ENCODE measurements at places on chromosomes 16 and 17.

GRCh38 chr16:71412270-71413160 is 29.3 kb downstream of the TLE7 start:
- DNase-seq = no peak

DNA sequence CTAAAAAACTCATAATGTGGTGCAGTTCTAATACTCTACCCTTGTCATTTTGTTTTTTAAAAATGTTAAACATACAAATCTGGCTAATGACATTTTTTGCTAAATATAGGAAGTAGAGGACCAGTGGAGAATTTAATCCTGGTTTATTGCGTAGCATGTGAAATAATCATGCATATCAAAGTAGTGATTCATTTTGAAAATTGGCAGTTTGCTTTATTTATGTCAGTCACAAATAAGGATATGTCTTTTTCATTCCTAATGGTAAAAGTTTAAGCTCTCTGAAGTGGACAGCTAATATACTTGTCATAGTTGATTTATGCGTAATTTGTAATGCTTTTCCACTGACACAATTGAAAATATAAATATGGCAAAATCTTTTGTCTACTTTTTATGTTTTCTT is 224.2 kb downstream of the BCAS3 start:
- peak; percentile 8 for DNase-seq

DNA sequence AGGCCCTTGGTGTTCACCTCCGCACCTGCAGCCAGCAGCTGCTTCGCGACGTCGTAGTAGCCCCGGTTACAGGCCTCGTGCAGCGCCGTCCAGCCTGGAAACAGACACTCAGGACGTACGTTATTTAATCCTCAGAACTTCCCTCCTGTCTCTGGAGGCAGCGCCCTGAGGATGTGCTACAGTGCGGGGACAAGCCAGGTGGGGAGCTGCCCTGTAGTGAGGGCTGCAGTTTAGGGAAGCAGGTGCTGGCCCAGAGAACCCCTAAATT is 71.0 kb downstream of the ZNF778 start:
- DNase-seq = no peak

DNA sequence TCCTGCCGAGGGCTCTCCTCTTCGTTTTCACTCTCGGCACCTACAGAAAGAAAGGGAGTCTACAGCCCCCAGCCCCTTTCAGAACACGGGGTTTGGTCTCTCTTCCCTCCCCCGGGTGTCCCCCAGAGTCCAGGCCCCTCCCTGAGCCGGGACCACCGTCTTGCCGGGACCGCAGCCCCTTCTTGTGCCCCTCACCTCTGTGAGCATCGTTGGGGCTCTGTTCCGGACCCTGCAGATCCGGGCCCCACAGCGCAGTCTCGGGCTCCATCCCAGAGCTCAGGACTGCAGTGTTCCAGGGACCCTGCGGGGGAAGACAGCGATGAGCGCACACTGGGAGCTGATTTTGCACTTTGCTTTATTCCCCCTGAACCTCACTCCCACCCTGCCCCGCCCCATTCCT is 2.8 kb downstream of the ZNF629 start:
- DNase-seq = no peak

- DNase-seq = no peak
Measured at GRCh38 chr17:33049781-33050414, 58.3 kb downstream of the SPACA3 start.

GRCh38 chr17:80000981-80001775 is 34.5 kb downstream of the TBC1D16 start:
- no peak for DNase-seq

DNA sequence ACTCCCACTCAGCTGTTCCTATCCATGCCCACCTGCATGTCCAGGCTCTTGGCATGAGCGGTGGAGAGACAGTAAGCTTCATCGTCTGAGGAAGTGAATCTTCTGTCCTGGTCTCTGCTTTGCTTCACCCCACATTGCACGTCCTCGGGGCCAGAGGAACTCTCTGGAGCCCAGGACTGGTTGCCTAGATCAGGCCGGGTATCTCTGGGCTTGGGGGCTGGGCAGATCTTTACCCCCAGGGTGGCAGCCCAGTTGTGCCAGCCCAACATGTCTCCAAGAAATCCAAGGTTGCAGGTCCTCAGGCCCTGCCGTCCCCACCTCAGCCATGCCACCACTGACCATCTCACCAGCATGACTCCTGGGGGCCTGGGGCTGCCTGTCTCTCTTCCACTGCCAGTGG is 58.3 kb downstream of the BEAN1 start:
- no peak for DNase-seq

GRCh38 chr17:416293-417206 is 63.9 kb upstream of the RPH3AL start:
- no peak for DNase-seq

GRCh38 chr17:67400193-67400592 is 23.1 kb downstream of the PITPNC1 start:
- no peak for DNase-seq

- DNase-seq = no peak
Measured at GRCh38 chr17:6304894-6305612, 129.9 kb downstream of the AIPL1 start.

DNA sequence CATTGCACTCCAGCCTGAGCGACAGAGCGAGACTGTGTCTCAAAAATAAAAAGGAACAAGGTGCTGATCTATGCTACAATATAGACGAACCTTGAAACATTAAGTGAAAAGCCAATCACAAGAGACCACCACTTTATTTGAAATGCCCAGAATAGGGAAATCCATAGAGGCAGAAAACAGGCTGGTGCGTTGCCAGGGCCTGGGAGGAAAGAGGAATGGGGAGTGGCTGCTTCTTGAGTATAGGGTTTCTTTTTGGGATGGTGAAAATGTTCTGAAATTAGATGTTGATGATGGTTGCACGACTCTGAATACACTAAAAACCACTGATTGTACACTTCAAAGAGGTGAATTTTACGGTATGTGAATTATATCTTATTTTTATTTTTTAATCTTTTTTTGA is 20.3 kb upstream of the GLIS2 start:
- no peak for DNase-seq

DNA sequence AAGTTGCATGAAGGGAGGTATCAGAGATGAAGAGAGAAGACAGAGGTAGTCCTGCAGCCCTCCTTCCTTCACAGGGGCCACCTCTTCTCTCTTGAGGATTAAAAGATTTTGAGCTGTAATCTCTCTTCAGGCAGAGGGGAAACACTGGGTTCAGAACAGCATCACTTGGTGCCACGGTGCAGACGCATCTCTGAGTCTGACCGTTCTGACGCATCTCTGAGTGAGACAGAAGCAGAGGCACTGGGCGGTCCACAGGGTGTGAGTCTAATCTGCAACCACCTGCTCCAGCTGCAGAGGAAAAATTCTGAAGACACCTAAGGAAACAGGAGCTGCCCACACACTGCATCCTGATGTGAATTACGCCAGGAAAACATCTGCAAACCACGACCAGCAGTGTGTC is 5.3 kb upstream of the KRT37 start:
- no peak for DNase-seq

GRCh38 chr17:31269578-31269983 is 27.5 kb downstream of the OMG start:
- peak; percentile 99 for DNase-seq
